ENCODE measurements at places on chromosomes 1 and 21. TPM values are rescaled to one million over a fixed set of nuclear protein-coding genes. Genes with fewer than 3 reads are reported as not detected.

The SON gene
- total RNA-seq, result 89.9 TPM

The KRTAP12-2 gene
- total RNA-seq, result not detected

DNA sequence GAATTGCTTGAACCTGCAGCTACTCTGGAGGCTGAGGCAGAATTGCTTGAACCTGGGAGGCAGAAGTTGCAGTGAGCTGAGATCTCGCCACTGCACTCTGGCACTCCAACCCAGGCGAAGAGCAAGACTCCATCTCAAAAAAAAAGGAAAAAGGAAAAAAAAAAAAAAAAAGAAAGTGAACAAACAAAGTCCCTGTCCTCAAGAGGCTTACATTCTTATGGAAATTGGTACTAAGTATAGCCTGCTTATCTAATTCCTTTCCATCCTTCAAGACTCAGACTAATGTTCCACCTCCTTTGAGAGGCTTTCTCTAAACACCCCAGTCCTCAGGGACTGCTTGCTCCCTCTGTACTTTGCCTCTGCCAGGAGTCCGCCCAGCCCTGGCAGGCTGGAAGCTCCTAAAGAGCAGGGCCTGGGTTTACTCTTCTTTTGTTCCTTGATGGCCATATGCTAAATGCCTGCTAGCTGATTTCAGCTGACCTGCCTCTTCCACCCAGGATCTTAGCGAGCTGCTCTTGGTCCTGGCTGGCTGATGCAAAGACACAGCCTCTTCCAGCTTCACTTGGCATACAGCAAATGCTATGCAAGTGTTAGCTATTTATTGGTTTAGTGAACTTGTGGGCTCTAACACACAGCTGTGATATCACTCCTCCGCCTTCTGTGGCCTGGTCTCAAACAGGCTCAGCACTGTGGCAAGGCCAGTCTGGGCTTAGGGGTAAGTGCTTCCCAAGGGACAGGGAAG, 9.8 kb downstream of the SLC9A1 start:
- no peak for DNase-seq

DNA sequence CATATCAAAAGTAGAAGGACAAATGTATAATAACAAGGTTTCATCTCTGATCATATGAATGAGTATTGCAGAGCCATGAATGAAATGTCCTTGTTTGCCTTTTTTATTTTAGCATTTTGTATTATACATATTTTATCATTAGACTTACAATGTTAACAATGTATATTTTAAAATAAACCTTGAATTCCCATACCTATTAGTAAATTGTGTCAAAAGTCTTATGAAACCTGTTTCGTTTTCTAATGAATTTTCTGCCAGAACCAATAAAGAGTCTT, 646 bp downstream of the DNAJB4 start:
- no peak for DNase-seq

DNA sequence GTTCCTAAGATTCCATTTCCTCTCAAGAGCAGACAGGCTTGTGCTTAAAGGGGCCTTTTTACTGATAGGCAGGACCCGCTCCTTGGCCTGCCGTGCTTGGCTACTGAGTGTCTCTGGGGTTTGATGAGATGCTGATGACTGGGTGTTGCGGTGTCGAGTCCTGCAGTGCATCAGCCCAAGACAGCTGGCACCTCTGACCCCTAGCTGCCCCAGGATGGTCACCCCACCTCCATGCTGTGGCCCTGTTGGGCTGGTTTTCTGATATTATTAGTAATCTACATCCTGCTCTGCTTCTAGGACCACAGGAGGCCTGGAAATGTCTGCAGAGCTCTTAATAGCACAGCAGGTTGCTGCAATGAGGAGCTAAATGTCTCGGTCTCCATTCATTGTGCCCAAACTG, 28.7 kb downstream of the LRRC71 start:
- DNase-seq, result no peak

GRCh38 chr1:19705464-19705863, 40.8 kb downstream of the HTR6 start:
- DNase-seq, result no peak

- no peak for DNase-seq
Observed at GRCh38 chr1:210233216-210233494, 559 bp downstream of the SERTAD4 start.

- DNase-seq, result no peak
Observed at GRCh38 chr1:60697204-60697994, 385.0 kb upstream of the NFIA start.

DNA sequence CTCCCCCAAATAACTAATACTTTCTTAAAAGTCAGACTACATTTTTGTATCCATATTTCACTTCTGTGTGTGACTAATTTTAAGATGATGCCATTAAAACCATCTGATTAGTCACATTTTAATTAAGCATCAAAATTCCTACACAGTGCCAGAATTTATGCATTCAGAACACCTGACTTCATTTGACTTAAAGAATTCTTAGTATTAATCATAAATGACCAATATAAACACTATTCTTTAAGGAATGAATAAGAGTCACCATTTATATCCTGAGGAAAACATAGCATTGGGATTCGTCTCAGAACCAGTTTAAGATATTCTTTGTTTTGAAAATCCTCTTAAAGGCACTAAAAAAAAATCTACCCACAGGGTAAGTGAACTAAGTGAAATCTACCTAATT, 37.0 kb downstream of the TM2D1 start:
- no peak for DNase-seq

All from H7 (cell line).